ENCODE measurements at places on chromosomes 2 and 18. TPM values are rescaled to one million over a fixed set of nuclear protein-coding genes. Genes with fewer than 3 reads are reported as not detected.

Gene REG1B
- polyA plus RNA-seq = not detected

Gene LYG1
- 0.34 TPM for polyA plus RNA-seq

Gene MAP3K19
- polyA plus RNA-seq = not detected

Gene POTEC
- polyA plus RNA-seq = not detected

Gene ZSWIM2
- polyA plus RNA-seq = 0.15 TPM

Gene PROKR1
- polyA plus RNA-seq = not detected

Gene HOXD3
- polyA plus RNA-seq = not detected

Gene HJURP
- 28.3 TPM for polyA plus RNA-seq

Gene ALPP
- polyA plus RNA-seq = not detected

Gene IL1F10
- not detected for polyA plus RNA-seq

Gene CD8A
- not detected for polyA plus RNA-seq

DNA sequence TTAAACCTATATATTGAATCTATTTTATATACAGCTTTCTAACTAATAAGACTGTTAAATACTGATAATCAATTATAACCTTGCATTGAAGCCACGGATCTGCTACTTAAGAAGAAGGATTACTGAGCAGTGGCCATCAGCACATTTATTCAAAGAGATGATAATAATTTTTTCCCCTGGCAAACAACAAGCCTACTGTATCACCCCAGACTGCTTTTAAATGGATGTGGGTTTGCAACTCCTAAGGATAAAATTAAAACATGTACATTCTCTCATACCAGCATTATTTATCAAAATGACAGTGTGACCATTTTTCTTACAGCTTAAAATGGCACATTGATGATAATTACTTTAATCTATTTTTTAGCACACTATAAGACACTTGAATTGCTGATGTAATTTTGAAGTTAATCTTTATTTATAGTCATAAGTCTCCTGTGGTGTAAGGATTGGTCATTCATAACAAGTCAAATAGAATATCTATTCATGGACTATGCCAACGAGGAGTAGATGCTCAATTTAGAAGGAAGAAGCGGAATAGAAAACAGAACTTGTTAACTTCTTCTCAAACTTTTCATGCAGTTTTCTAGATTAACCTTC, 517.7 kb downstream of the METTL4 start:
- DNase-seq = no peak

GRCh38 chr2:27965841-27966240, 75.3 kb downstream of the BABAM2 start:
- no peak for DNase-seq

GRCh38 chr2:45930396-45930792, 278.9 kb downstream of the PRKCE start:
- no peak for DNase-seq

- peak; percentile 88 for DNase-seq
These were observed 131.9 kb downstream of the GLI2 start for GRCh38 chr2:120867290-120868241.

DNA sequence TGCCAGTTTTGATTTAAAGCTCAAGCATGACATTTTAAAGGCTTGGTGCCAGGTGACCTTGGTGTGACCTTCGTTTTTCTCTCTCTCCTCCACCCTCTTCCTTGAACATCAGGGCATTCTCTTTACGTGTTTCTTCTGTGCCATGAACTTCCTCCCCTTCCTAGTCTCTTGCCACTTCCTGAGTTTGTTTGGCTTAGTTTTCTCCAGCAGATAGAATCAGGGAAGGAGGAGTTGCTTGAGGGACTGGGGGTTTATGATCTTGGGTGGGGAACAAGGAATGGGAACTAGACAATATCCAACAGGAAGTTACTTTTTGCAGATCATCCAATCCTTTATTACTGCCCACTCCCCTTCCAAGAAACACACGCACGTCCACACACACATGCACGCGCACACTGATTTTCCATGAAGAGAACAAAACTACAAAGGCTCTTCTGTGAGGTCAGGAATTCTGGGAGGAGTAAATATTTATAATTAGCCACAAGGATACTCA, 210.6 kb upstream of the EPAS1 start:
- DNase-seq = no peak

- DNase-seq = no peak
These were observed 438 bp downstream of the PSMA8 start for GRCh38 chr18:26134107-26134506.

DNA sequence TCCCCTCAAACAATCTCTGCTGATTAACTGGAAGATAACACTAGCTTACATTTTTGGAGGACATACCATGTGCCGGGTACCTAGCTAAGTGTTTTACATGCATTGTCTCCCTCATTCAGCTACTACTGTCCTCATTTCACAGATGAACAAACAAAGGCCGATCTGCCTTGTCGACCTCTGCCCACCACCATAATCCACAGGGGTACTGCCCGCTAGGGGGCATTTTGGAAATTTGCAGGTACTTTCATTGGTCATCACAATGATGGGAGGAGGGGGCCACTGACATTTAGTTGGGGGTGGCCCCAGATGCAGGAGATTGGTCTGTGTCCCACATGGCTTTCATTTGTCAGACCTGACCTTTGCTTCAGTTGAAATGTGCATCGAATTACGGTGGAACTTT, 3.9 kb upstream of the TMEM163 start:
- DNase-seq = no peak

DNA sequence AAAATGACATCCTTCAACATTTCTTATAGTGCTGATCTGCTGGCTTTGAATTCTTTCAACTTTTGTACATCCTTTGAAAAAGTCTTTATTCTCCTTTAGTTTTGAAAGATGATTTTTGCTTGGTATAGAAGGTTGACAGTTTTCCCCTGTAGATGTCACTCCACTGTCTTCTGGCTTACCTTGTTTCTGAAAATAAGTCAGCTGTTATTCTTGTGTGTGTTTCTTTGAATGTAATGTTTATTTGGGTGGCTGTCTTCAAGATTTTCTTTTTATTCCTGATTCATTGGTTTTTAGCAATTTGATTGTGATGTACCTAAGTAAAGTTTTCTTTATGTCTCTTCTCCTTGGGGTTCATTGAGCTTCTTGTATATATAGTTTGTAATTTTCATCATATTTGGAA, 47.6 kb downstream of the ACTR3 start:
- no peak for DNase-seq

- DNase-seq = no peak
These were observed 3.8 kb upstream of the CNDP1 start for GRCh38 chr18:74530584-74530862.

DNA sequence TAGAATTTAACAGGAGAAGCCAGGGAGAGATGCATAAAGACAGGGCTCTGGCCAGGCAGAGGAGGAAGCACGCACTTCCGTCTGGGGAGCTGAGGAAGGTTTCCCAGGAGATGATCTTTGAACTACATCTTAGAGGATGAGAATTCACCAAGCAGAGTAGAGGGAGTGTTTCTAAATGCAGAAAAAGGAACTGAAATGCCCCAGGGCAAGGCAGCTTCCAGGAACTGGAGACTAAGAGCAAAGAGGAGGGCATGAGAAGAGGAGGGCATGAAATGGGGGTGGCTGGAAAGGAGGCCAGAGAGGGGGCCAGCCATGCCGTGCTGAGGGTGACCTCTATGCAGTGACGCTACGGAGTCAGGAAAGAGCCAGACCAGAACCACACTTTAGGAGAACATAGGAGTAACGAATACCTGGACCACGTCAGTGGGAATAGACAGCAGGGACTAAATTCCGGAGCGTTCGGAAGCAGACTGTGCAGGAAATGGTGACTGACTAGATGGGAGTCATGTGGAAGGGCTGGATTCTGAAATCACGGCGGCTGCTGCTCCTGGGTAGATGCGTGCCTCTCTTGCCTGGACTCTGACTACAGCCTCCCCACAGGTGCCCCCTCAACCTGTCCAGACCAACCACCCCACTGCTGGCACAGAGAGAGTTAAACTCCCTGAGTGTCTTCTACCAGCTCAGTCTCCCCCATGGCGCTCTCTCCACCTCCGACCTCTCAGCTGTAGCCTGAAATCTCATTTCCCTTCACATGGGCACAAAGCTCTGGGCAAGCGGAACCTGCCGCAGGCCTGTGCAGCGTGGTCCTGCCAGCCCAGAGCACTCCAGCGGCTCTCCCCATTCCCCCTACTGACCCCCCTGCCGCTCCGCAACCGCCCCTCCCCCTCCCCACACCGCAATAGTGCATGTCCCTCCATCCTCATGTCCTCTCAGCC, 87.0 kb upstream of the RTN4 start:
- no peak for DNase-seq

DNA sequence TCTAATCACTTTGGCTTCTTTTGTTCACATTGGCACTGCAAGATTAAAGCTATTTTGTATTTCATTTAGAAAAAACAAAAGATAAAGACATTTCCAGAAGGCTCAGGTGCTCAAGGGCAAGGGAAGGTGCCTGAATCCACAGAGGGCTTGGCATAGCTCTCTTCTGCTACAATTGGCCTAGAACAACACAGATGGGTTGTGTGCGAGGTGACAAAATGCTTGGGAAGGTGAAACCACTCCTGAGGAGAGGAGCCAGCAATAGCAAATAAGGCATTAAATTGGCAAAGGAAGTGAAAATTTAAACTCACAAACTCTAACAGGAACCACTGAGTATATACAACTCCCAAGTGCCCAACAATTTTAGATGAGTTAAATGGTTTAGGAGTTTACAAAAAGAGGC, 1290.4 kb upstream of the CHAC2 start:
- DNase-seq = no peak

DNA sequence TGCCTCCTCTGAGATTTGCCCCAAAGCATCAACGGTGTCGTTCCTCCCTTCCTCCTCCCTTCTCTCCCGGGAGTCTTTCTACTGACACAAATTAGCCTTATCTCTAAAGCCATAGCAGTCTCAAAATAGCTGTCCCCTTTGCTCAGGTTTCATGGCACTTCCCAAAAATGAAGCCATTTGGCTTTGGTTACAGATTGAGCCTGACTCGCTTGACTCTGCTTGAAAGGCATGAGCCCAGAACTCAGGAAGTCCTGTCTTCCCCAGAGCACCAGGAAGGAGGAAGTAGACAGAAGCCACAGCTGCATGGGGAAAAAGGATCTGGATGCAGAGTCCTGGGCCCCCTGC, 234.4 kb upstream of the RGPD4 start:
- DNase-seq = no peak

DNA sequence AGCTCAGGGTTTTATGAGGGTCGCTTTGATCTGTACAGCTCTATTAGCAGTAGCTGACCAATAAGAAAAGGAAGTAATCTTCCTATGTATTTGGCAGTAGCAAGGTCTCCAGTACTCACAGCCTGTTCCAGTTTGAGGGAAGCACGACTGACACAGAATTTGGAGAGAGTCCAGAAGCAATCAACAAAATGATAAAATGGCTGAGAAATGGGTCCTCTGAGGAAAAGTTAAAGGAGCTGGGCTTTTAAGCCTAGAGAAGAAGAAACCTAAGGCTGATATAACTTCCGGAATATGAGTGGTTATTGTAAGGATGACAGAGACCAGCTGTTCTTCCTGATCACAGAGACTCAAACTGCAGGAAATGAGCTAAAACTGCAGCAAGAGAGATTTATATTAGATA, 382.8 kb downstream of the GPD2 start:
- DNase-seq = no peak

GRCh38 chr2:44620189-44620990, 258.6 kb downstream of the CAMKMT start:
- DNase-seq = no peak

GRCh38 chr18:36527740-36528455, 230.4 kb downstream of the FHOD3 start:
- DNase-seq = no peak

GRCh38 chr2:154794406-154794805, 95.9 kb downstream of the KCNJ3 start:
- no peak for DNase-seq

GRCh38 chr18:61988100-61988499, 95.3 kb upstream of the RNF152 start:
- DNase-seq = peak; percentile 51

GRCh38 chr2:28419443-28420270, 27.0 kb downstream of the FOSL2 start:
- no peak for DNase-seq

DNA sequence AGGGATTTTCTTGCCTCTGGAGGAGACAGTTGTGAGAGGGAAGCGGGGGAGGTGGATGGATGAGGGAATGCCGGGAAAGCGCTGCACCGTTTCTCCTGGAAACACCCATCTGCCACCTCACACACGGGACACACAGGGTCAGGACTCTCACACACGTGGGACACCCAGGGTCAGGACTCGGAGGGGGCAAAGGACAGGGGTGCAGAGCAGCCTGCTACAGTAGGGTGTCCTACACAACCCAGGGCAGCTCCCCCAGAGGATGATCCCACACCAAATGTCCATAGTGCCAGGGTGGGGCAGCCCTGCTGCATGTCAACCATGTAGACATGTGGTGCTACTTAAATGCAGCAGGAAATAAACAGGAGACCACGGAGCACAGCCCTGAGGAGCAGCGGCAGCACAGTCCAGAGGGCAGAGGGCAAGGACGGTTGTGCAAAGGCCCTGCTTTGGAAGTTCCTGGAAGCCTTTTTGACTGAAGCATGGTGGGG, 5.1 kb downstream of the RAMP1 start:
- DNase-seq = no peak

DNA sequence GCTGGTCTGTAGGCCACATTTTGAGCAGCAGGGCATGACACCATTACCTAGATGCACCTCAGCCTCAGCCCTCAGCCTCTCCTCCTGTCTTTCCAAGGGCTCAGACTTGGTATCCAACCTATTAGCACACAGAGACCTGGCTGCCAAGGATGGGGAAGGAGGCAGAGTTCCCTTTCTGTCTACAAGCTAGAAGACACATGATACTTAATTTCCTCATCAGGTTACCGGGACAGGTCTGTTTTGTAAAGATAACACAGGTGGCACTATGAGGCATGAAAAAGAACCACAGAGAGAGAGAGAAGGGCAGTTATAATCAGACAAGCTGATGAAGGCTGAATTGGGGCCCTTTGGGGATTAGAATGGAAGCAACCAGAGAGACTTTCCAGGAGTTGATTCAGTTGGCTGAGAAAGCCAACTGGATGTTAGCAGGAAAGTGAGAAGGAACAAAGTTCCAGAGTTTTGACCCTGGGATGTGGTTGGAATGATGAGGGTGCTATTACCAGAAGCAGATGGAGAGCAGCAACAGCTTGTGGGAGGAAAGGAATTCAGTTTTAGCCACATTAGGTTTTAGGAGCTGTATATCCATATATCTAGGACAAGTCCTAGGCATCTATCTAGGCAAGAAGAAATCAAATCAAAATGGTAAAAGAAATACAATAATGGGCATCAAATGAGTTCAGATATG, 46.0 kb upstream of the RMND5A start:
- DNase-seq = no peak

- DNase-seq = no peak
These were observed 8.8 kb downstream of the PASK start for GRCh38 chr2:241140445-241140840.

Measured in fibroblast of lung (primary cell).